ENCODE measurements at places on chromosomes 2 and 18.

DNA sequence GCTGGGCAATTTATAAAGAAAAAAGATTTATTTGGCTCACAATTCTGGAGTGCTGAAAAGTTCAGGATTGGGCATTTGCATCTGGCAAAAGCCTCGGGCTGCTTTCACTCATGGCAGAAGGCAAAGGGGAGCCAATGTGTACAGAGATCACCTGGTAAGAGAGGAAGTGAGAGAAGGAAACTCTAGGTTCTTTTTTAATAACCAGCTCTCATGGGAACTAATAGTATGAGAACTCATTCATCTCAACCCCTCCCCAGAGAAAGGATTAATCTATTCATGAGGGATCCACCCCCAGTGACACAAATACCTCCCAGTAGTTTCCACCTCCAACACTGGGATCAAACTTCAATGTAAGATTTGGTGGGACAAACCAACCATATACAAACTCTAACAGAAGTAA, 129.0 kb downstream of the EVA1A start:
- H3K4me3 ChIP-seq: no peak overlapping the region
- no peaks in the 10 kb centered on the region for H3K36me3 ChIP-seq
- peaks cover 12% of the 10 kb centered on the region for H3K4me1 ChIP-seq
- no peaks in the 10 kb centered on the region for H3K27me3 ChIP-seq
- DNase-seq: no peak
- no peak overlapping the region for H3K27ac ChIP-seq

- no peaks in the 10 kb centered on the region for H3K27me3 ChIP-seq
- DNase-seq: no peak
- H3K4me1 ChIP-seq: no peaks in the 10 kb centered on the region
These were observed 42.8 kb downstream of the KLHL14 start for GRCh38 chr18:32730068-32730467.

- H3K27ac ChIP-seq: no peak overlapping the region
- DNase-seq: no peak
- H3K4me1 ChIP-seq: peaks cover 15% of the 10 kb centered on the region
- H3K36me3 ChIP-seq: no peaks in the 10 kb centered on the region
- H3K4me3 ChIP-seq: no peak overlapping the region
- no peaks in the 10 kb centered on the region for H3K27me3 ChIP-seq
These were observed 80.9 kb upstream of the CTDP1 start for GRCh38 chr18:79598633-79599175.

DNA sequence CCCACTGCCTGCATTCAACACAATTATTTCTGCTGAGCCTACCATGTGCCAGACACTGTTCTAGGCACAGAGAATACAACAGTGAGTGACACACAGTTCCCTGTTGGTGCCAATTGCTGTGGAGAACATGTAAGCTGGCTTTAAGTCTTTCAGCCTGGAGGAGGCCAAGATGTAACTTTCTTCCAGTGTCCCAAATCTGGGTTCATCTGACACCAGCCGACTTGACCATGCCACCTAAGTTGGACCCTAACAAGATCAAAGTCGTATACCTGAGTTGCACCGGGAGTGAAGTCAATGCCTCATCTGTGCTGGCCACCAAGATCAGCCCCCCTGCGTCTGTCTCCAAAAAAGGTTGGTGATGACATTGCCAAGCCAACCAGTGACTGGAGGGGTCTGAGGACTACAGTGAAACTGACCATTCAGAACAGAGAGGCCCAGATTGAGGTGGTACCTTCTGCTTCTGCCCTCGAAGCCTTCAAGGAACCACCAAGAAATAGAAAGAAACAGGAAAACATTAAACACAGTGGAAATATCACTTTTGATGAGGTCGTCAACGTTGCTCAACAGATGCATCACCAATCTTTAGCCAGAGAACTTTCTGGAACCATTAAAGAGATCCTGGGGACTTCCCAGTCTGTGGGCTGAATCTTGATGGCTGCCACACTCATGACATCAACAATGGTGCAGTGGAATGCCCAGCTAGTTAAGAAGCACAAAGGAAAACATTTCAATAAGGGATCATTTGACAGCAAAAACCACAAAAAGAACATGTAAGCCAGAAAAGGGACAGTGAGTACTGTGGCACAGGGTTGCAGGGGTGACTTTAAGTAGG, 6.3 kb downstream of the TRABD2A start:
- no peaks in the 10 kb centered on the region for H3K36me3 ChIP-seq
- peaks cover 1% of the 10 kb centered on the region for H3K4me1 ChIP-seq
- peak overlapping the region; percentile 54 for H3K4me3 ChIP-seq
- peaks cover 47% of the 10 kb centered on the region for H3K27me3 ChIP-seq

DNA sequence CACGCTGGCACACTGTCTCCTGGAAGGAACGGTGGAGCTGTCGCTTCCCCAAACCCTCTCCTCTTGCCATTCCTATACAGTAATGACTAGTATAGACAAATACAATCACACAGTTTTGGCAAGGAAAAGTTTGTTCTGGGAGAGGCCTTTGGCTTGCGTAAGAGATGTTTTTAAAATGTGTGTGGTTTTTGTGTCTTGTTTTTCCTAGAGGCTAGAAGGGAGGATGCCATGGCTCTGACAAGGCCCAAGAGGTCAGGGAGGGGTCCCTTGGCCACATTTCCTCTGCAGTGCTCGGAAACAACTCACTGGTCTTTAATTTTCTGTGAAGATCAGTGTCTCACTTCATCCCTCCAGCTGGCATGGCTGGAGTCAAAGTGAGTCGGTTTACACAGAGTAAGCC, 195.9 kb downstream of the SH3RF3 start:
- H3K36me3 ChIP-seq: no peaks in the 10 kb centered on the region
- DNase-seq: no peak
- H3K4me1 ChIP-seq: no peaks in the 10 kb centered on the region
